ENCODE measurements at places on chromosomes 7 and 10.

DNA sequence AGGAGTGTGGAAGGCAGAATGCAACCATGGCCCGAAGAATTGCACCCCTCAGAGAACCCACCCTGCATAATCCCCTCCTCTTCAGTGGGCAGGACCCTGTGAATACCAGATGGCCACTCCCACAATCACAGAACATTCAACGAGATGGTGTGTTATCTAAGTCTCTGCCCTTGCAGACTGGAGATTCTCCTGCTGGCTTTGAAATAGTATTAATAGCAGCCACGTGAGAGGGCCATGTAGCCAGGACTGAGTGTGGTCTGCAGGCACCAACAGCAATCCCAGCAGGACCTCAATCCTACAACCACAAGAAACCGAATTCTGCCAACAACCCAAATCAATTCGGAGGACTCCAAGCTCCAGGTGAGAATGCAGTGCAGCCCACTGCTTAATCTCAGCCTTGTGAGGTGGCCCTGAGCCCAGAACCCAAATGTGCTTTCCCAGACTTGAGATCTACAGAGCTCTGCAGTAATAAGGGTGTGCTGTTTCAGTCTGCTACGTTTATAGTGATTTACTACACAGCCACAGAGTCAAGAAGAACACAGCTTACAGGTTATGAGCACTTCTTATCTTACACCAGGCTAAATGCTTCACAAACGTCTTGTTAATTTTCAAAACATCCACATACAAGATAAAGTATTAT is 72.1 kb downstream of the VOPP1 start:
- DNase-seq = no peak

DNA sequence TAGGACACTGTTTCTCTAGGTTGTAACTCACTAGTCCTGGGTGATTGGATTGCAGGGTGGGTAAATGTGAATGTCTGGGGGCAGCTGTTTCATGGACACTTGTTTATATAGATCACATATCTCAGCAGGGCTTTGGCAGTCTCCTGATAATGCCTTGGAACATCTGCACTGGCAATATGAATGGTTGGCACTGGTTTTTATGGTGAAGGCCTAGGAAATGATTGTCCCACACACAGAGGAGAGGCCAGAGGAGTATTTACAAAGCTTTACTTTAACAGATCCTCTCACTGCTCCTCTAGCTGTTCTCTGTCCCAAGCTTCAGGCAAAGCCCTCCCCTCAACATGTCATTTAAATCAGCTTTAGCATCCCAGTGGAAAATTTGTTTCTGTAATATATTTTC is 171.3 kb upstream of the STEAP4 start:
- peak; percentile 95 for DNase-seq

- no peak for DNase-seq
These were observed 108.4 kb upstream of the AGK start for GRCh38 chr7:141442781-141443180.

DNA sequence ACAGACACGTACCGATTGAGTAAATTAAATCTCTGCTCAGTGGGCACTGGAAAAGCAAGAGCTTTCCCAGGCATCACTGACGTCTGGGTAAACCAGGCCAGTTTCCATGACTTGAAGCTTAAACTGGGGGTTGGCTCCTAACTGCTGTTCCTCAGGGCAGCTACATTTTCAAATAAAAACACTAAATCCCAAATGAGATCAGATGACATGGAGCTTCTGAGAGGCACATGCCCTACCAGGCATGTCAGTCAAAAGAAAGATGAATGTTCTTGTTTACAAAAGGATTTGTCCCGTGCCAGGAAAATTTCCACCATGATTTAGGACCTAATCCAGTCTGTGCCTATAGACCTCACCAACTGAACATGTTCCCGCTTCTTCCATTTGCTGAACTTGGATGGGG is 220.2 kb downstream of the KCNMA1 start:
- DNase-seq = no peak

- peak; percentile 46 for DNase-seq
These were observed 36.9 kb upstream of the PTF1A start for GRCh38 chr10:23155169-23155568.

DNA sequence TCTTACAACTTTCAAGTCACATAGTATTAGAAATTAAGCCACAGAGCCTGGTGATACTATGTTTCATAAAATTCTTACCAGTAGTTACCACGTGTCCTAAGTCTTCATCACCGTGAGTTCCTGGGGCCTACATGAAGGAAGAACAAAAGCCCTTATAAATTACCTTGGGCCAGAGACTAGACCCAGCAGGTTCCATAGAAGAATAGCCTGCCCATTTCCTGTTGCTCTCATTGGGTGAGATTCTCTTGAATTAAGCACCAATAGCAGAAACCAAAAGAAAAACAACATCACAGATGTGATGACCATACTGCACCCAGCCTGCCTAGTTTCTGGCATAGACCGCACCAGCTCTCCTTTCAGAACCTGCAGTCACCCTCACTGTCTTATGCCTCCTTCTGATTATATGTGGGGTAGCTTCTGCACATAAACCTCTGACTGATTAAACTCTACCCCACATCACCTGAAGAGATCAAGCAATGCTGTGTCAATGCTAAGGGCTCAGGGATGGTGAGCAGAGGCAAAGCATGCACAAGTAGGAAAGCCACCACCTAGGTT is 18.0 kb upstream of the SEM1 start:
- no peak for DNase-seq
